ENCODE measurements at places on chromosomes 7 and 10.

DNA sequence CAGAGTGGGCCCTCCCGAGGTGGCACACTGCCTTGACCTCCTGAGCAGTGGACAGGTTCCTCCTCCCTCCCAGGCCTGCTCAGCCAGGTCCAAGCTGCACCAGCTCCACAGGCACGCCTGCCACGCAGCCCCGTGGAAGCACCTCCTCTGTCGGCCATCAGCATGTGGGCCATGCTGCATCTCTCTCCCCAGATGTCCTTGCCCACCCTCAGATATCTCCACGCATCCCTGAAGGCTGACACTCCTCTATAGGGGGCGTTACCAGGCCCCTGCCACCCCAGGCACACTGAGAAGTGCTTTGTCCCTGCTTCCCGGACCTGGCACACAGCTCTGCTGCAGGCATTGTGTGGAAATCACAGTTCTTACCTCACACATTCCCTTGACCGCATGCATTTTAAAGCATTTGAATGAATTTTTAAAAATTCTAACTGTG, 598.5 kb downstream of the SDK1 start:
- no peak for DNase-seq

DNA sequence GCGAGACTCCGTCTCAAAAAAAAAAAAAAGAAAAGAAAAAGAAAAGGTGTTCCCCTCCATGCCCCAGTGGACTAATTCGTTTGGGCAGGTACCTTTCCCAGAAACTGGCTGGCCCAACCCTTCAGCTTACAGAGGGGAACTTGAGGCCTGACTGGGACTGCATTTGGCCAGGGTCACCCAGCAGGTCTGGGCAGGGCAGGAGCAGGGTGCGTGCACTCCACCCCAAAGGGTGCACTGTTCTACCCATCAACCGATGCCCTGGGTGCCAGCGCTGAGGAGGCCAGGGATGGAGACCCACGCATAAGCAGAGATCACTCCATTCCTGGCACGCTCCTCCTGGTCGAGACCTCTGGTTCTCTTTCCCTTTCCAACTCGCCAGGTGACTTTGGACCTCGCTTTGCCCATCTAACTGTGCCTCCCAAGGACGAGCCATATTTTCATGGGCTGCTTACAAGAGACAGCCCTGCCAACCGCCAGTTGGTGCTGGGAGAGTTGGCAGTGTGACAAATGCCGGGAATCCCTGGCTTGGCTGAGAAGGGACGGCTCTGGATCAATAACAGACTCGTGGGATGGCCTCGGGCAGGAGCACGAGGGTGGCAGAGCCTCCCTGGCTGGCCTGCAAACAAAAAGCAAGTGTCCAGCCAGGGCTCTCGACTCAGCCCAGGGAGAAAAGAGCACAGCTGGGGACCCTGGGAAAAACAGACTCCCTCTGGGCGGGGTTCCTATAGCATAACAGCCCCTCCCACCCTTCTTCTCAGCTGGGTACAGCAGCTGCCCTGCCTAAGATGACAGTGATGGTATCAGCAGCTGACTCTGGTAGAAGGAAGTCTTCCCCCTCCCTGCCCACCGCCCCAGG, 7.9 kb downstream of the HSPB1 start:
- no peak for DNase-seq

- DNase-seq, result no peak
These were observed 49.2 kb upstream of the SHH start for GRCh38 chr7:155861480-155861868.

GRCh38 chr10:26372513-26373354, 65.4 kb upstream of the APBB1IP start:
- DNase-seq, result no peak

DNA sequence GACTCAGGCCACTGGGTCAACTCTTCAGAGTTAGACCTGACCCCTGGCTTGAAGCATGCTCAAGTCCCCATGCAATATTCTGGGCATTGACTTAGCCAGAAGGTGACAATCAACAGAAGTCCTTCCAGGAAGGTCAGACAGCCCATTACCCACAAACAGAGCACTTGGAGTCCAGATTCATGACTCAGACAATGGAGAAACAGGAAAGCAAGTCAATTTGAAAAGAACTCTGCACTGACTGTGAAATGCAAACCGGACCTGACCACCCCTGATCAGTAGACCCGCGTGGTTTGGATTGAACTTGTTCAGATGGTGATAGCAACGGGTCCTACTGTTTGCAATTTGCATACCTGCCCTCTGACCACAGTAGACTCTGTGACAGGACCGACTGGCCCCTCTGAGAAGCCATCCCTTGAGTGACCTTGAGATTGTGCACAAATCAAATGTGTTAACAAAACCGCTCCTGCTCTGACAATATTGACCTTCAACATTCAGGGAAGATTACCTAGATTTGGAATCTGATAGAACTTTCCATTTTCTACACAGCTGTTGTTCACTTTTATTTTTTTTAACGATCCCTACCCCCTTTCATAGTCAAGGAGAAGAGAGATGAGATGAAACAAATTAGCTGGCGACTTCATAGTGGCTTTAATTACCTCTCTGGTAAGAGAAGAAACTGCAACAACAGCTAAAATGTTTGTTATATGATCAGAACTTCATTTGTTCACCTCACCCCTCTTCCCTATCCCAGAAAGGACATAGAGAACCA, 138.7 kb downstream of the NRP1 start:
- DNase-seq, result no peak

GRCh38 chr7:5139998-5140397, 50.0 kb upstream of the WIPI2 start:
- no peak for DNase-seq

DNA sequence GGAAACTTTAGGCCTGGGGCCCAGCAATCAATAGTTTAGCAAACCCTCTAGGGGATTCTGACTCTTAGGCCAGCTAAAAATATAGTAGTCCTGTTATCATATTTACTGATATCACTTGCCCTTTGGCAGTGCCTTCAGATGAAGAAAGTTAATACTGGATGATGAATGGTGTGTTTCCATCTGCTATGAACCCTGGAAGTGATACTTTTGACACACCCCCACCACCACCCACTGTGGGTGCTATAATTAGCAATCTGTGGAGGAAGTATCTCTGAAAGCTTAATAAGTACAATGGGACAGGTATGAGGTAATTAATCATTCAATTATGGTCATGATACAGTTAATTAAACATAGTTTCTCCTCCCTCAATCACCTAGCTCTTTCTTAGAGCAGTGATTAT, 90.4 kb upstream of the LRRTM3 start:
- no peak for DNase-seq

- no peak for DNase-seq
These were observed 346.5 kb downstream of the GRID1 start for GRCh38 chr10:86020134-86020533.

DNA sequence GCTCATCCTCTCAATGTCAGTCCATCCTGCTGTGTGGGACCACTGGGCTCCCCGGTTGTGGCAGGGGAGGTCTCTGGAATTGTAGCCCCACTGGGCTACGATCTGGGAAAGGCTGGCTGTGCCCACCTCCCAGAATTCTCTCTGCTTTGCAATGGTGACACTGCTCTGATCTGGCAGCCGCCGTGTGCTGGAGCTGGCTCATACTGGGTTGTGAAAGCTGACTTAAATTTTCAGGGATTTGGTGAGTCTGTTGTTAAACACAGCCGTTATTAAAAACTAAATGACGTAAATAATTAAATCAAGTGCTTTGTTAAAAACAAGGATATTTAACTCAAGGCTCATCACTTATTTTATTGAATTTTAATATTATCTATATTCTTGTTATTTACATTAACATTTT, 160.0 kb downstream of the TAX1BP1 start:
- DNase-seq, result no peak

DNA sequence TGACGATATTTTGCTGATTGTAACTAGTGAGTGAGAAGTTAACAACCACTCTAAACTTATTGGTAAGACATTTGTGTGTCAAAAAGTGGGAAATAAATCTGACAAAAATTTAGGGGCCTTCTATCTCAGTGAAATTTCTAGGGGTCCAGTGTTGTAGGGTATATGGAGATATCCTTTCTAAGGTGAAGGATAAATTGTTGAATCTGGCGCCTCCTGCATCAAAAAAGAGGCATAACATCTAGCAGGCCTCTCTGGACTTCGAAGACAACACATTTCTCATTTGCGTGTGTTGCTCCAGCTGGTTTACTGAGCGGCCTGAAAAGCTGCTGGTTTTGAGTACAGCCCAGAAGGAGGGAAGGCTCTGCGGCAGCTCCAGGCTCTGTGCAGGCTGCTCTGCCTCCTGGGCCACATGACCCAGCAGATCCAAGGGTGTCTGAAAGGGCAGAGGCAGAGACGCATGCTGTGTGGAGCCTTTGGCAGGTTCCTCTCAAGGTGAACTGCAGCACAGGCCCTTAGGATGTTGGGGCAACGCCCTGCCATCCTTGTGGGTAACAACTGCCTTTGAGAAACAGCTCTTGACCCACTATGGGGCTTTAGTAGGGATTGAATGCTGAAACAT, 72.4 kb downstream of the LMBR1 start:
- DNase-seq, result no peak

DNA sequence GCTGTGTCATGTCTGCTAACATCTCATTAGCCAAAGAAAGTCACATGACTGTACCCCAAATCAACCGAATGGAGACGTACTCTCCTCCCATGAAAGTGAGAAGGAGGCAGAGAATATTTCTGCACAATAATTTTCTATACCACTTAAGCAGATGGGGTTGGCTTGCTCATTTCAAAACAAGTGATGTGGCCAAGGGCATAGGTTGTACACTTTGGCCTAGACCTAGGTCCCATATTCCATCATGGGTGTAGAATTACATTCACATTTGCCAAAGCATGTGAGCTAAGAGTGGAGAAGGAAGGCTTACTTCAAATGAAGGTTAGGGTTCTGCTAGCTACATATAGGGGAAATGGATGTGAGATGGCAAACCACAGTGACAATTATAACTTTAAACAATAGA, 83.0 kb downstream of the ZNF365 start:
- DNase-seq, result no peak

- DNase-seq, result no peak
These were observed 40.0 kb downstream of the EPDR1 start for GRCh38 chr7:37960483-37960882.

DNA sequence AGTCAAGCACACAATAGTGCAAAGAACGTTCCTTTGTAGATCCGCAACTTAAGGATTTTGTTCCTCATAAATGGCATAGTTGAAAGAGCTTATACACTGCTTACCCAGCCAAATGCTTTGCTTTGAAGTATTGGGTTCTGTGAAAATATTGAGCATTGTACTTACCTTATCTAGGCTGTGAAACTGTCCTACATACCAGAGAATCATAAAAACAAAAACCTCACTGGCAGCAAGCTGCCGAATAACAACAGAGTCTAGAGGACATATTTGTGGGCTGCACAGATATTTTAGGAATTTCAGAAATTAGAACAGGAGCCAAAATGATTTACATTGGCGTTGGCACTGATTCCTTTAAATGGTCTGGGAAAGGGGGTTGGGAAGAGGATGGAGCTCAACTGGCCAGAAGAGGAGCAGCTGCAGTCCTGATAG, 174.8 kb downstream of the RTKN2 start:
- DNase-seq, result no peak

- DNase-seq, result no peak
These were observed 435.8 kb upstream of the MGMT start for GRCh38 chr10:129030996-129031843.

- no peak for DNase-seq
These were observed 119.6 kb downstream of the ZMIZ1 start for GRCh38 chr10:79188154-79188965.

DNA sequence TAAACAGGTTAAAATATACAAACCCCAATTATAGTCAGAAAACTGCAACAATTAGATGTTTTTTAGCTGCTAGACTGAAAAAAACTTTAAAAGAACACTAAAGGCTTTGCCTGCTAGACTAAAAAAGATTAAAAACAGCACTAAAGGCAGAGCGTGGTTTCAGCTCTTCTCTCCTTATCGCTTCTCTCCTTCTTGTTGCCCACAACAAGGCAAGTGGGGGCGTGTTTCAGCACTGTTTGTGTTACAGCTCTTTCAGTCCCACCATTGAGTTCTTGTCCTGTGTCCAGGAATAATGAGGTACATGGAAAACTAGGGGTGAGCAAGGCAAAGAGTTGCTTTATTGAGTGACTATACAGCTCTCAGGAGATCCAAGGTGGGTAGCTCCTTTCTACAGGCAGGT, 112.3 kb downstream of the HPSE2 start:
- no peak for DNase-seq

DNA sequence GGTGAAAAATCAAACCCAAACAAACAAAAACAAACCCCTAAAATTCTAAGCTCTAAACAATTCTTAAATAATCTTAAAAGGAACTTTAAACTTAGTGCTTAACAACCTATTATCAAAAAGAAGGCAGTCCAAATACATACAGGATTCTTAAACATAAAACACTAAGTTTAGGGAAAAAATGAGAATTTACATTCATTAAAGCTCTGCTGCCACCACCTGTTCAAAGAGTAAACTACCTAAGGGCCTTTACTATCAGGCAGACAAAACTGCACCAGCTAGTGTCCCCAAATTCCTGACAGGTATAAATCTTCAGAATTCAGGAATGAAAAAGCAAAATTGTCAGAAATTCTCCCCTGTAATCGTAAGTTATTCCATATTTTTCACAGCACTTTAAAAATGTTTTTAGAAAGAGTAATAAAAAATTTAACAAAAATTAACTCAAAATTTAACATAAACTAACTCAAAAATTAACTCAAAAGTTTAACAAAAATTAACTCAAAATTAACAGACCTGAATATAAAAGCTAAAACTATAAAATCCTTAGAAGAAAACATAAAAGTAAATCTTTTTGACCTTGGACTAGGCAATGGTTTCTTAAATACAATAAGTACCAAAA, 55.1 kb downstream of the PDZD8 start:
- no peak for DNase-seq

DNA sequence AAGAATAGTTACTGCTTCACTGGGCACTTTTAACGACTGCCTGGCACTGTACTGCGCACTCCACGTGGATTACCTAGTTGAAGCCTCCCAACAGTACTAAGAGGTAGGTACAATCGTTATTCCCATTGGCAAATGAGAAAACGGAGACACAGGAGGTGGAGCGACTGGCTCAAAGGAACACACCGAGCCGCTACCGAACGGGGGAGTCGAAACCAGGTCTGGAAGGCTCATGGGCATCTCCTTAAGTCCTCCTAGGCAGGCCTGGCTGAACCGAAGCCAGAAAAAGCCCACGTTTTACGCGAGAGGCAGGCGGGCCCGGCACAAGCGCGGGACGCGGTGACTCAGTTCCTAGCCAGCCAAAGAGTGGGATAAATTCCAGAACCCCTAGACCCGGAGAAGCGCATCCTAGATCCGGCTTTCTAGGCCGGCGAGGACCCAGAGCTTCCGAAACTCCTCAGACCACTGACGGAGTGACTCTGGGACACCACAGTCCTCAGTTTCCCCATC, 472 bp downstream of the PDAP1 start:
- no peak for DNase-seq

- DNase-seq, result peak; percentile 55
These were observed 112.2 kb downstream of the CLEC2L start for GRCh38 chr7:139635526-139636302.

- no peak for DNase-seq
These were observed 141.0 kb downstream of the DKK1 start for GRCh38 chr10:52455098-52455497.

All from stimulated activated CD4-positive, alpha-beta T cell treated with anti-CD3 and anti-CD28 coated beads, Interleukin-1b, Interleukin-23, amount 100 ng/mL, for 24 hours (primary cell).